ENCODE measurements at places on chromosomes 1 and 21.
A peak's percentile ranks its signal among the peaks of the same experiment; 100 is the strongest.

GRCh38 chr1:74693473-74693872 lies 19.9 kb upstream of the ERICH3 start:
- no peak for DNase-seq

- no peak for DNase-seq
Measured at GRCh38 chr21:31370893-31371544, 27.0 kb upstream of the TIAM1 start.

- DNase-seq, result no peak
Measured at GRCh38 chr1:154748405-154748775, 121.7 kb downstream of the KCNN3 start.

GRCh38 chr1:41724248-41724647 lies 194.5 kb downstream of the HIVEP3 start:
- DNase-seq, result peak; percentile 61

DNA sequence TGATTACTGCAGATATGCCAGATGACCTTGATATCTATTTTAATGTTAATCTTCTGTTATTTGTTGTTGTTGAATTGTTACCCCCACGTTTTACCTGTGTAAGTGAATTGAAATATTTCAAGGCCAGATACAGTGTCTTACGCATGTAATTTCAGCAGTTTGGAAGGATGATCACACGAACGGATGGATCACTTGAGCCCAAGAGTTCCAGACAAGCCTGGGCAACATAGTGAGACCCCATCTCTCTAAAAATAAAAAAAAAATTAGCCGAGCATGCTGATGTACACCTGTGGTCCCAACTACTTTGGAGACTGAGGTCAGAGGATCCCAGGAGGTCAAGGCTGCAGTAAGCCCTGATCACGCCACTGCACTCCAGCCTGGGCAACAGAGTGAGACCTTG lies 32.2 kb downstream of the SDCCAG8 start:
- no peak for DNase-seq

- no peak for DNase-seq
Measured at GRCh38 chr1:17531682-17532487, 7.6 kb upstream of the ARHGEF10L start.

- DNase-seq, result no peak
Measured at GRCh38 chr21:45801129-45801964, 157.8 kb downstream of the PCBP3 start.

DNA sequence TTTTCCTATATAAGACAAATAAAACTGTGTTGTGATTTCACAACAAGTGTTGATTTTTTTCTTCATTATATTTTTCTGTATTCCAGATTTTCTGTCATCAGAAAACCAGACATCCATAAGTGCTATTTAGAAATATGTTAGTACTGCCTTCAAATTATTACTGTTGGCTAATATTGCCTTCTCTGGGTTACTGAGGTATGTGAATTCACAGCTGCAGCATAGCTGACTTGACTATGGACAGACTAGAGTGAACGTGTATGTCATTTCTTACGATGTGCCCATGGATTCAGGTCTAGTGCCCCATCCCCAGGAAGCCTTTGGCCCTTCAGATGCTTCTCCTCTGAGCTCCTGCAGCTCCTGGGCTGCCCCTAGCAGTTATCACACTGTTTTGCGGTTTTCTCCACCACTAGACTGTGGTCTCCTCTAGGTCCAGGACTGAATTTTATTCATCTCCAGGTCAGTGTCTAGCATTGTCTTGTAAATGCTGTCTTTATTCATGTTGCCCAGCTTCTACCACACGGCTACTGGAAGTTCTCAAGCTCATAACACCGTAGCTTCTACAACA lies 118.5 kb downstream of the FGGY start:
- no peak for DNase-seq

GRCh38 chr21:46057111-46057709 lies 40.7 kb upstream of the COL6A2 start:
- no peak for DNase-seq

DNA sequence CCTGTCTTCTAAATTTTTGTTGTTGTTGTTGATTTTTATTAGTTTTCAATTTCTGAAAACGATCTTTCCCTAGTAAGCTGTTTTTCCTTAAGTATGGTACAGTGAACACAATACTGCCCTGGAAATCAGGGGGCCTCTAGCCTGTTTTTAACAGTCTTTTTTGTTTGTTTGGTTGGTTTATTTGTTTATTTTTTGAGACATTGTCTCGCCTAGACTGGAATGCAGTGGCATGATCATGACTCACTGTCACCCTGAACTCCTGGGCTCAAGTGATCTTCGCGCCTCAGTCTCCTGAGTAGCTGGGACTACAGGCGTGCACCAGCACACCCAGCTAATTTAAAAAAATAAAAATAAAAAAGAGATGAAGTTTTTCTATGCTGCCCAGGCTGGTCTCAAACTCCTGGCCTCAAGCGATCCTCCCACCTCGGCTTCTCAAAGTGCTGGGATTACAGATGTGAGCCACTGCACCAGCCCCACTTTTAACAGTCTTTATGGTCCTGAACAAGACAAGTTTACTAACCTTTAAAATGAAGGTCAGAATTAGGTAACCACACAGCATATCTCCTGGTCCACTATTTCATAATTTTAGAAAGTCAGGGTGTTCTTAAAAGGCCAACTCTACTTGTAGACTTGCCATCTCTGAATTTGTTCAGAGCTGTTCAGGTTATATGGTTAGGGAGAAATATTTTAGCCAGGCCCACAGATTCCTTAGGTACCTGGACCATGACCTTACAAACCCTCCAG lies 35.4 kb downstream of the TBCE start:
- peak; percentile 16 for DNase-seq

- DNase-seq, result no peak
Measured at GRCh38 chr1:23704834-23705495, 13.4 kb downstream of the RPL11 start.

GRCh38 chr1:161227196-161227871 lies 1.5 kb downstream of the TOMM40L start:
- peak; percentile 86 for DNase-seq

DNA sequence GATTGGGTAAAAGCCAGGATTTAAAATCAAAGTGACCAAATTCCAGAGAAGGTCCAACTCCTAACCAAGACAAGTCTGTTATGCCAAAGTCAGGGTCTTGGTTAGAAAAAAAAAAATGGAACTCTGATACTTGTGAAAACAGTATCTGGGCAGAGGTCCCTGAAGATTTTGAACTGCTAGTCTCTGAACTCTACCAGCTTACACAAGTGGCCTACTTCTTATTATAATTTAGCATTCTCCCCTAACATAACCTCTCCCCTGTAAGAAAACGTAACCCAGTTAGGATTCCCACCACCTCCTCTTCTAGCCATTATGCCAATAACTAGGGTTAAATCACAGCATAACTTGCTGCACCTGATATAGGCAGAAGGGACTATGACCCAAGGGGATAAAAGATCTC lies 220.5 kb downstream of the COL24A1 start:
- no peak for DNase-seq

- no peak for DNase-seq
Measured at GRCh38 chr1:247387565-247387964, 28.4 kb upstream of the NLRP3 start.

GRCh38 chr21:38042246-38042645 lies 126.0 kb upstream of the KCNJ6 start:
- no peak for DNase-seq

DNA sequence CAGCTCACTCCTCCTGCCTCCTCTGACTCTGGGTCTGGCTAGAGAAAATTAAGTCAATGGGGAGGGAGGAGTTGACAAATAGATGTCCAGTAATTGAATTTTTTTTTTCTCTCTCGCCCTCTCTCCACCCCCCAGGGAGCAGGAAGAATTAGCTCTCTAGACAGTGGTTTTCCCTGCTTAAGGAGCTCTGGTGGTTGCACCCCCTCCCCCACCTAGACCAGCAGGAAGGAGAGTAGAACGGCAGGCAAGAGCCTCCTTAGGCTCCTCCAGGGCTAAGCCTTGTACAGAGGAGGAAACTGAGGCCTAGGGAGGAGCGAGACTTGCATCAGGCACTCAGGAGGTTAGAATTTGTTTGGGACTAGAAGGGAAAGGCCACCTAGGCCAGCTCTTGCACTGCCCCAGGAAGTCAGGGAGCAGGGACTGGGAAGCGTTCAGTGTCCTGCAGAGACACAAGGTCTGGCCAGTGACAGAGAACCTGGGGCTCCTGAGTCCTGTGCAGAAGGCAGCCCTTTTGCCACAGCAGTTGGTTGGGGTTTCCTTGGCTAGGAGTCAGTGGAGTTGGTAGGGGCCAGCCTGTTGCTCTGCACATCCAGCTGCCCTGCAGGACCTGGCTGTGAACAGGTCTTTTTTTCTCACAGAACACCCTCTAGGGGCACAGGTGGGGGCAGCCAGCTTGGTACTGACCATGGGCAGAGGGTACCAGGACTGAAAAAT lies 49.5 kb upstream of the ACOT11 start:
- no peak for DNase-seq

DNA sequence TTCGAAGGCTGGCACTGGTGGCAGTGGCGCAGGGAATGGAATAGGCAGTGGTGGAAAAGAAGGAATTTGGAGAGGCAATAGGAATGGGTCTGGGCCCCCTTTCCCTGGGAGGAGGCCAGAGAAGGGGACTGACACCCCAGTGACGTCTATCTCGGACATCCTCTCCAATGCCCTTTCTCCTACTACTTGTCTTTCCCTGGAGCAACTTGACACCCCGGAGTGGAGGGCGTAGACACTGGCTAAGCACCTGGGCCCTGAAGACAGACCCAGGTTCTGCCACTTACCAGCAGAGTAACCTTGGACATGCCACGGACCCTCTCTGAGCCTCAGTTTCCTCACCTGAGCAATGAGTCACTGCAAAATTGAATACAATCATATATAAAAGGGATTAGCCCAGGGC lies 86.8 kb downstream of the CAMK2N1 start:
- no peak for DNase-seq

DNA sequence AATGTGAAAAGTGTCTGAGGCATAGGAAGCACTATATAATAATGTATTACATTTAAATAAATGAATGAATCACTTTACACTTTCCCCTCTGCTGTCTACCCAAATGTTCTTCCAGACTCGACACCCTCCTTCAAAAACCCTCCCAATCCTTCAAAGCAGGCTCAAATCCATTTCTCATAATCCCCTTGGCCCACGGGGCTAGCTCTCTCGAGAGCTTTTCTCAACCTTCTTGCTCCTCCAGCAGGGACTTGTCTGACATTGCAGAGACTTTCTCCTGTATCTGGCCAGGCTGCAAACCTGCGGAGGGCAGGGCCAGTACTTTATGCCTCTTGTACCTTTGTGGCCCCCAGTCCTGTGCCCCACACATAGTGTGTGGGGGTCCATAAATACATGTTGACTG lies 14.1 kb upstream of the CNTN2 start:
- DNase-seq, result no peak

DNA sequence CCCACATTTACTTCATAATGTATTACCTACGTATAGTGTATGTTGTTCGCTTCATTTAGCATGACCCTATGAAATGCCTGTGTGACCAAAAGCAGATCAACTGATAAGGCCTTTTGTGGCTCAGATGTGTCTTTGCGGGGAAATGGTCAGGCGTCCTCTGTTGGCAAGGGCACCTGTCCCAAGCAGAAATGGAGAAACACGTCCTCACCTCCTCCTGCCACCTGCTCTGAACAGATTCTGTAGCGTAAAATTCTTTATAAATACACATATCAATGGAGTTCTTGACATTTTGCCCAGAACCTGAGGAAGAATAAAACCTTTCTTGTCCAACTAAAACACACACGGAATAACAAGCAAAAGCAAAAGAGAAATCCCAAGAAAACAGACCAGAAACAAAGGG lies 417.9 kb downstream of the KIF26B start:
- DNase-seq, result no peak

GRCh38 chr1:5157175-5157574 lies 502.8 kb downstream of the AJAP1 start:
- no peak for DNase-seq

GRCh38 chr1:100023482-100023881 lies 53.7 kb downstream of the SLC35A3 start:
- no peak for DNase-seq

DNA sequence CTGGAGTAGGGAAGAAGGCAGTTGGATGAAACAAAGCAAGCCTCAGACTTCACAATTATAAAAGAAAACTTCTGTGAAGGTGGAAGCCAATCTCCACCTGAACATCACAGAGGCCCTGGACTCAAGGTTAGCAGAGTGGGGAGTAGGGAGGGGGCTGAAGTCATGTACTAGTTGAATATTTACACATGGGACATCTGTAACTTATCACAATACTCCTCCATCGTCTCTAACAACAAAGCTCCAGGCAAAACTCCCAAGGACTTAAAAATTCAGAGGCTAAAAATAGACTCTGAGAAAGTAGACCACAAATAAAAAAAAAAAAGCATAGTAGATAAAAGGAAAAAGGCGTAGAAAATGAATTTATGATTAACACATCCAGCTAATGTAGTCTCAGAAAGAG lies 326.3 kb upstream of the PKN2 start:
- DNase-seq, result no peak

DNA sequence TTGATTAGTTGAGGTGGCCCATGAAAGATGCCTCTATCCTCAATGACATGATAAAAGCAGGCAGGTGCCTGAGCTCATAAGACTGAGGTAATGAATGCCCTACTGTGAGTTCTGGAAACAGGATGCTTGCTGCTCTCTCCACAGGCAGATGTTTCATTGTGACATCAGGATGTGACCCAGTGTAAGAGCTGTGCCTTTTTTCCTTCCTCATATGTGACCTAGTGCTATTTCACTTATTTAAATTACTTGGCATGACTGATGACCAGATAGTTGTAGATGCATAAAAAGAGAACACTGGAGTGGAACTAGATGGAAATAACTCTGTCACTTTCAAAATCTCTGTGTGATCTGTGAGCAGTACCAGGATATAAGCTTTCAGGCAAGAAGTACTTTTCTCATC lies 31.9 kb downstream of the KIF14 start:
- DNase-seq, result no peak

DNA sequence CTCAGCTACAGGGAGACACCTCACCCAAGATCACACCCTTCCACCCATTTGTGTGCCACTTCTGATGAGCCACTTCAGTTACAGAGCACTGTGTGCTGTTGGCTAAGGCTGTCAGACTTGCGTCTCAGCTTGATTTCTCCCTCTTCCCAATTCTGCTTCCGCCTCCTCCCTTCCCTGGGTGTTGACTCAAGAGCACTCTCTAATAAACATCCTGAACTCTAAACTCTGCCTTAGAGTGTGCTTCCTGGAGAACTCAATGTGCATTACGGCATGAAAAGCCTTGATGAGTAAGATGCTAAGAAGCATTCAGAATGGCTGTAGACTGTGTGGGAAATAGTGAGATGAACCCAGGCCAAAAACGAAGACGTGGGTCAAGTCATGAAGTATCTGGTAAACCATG lies 54.9 kb upstream of the S1PR1 start:
- DNase-seq, result peak; percentile 95

GRCh38 chr1:179095377-179095776 lies 13.5 kb downstream of the TOR3A start:
- DNase-seq, result no peak

Data from kidney capillary endothelial cell (primary cell).